ENCODE measurements at places on chromosomes 2 and 18. TPM values are rescaled to one million over a fixed set of nuclear protein-coding genes. Genes with fewer than 3 reads are reported as not detected.

The GCA gene
- total RNA-seq: 13.5 TPM

DNA sequence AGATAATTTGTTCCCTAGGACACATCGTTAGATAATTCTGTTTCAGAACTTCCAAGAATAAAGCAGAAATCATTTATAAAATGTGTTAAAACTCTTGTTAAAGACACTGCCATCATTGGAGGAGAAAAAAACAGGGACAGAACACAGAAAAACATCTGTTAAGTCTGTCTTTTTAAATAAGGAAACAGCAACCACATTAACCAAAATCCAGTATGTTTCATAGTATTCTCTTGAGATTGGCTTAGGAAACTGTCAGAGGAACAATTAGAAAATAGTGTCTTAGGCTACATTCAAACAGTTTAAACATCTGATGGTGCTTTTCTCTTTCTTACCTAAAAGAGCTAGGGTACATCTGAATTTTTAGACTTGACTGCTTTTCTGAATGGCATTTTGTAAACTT is 81.6 kb downstream of the PMS1 start:
- no peaks in the 10 kb centered on the region for H3K27me3 ChIP-seq
- H3K36me3 ChIP-seq: peaks cover 9% of the 10 kb centered on the region
- H3K4me3 ChIP-seq: no peak overlapping the region
- no peak overlapping the region for H3K27ac ChIP-seq
- no peaks in the 10 kb centered on the region for H3K4me1 ChIP-seq

The AMER3 gene
- total RNA-seq: not detected

DNA sequence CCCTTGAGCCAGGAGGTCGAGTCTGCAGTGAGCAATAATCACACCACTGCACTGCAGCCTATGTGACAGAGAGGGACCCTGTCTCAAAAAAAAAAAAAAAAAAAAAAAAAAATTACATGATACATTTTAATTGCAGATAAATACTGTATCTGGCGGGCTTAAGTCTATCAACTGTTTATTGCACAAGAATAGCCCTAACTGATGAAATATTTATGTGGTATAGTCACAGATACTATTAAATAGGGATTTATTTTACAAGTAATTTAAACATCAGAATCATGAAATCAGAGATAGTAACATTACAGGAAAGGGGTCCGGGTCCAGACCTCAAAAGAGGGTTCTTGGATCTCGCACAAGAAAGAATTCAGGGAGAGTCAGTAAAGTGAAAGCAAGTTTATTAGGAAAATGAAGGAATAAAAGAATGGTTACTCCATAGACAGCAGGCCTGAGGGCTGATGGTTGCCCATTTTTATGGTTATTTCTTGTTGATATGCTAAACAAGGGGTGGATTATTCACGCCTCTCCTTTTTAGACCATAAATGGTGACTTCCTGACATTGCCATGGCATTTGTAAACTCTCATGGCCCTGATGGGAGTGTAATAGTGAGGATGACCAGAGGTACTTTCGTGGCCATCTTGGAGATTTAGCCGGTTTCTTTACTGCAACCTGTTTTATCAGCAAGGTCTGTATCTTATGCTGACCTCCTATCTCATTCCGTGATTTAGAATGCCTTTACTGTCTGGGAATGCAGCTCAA is 166.6 kb downstream of the PMAIP1 start:
- H3K4me1 ChIP-seq: no peaks in the 10 kb centered on the region
- no peak overlapping the region for H3K27ac ChIP-seq
- H3K27me3 ChIP-seq: no peaks in the 10 kb centered on the region
- no peaks in the 10 kb centered on the region for H3K36me3 ChIP-seq
- no peak overlapping the region for H3K4me3 ChIP-seq
